ENCODE measurements at places on chromosomes 4 and X.

GRCh38 chrX:637660-638481 is 7.3 kb downstream of the SHOX start:
- DNase-seq = no peak

DNA sequence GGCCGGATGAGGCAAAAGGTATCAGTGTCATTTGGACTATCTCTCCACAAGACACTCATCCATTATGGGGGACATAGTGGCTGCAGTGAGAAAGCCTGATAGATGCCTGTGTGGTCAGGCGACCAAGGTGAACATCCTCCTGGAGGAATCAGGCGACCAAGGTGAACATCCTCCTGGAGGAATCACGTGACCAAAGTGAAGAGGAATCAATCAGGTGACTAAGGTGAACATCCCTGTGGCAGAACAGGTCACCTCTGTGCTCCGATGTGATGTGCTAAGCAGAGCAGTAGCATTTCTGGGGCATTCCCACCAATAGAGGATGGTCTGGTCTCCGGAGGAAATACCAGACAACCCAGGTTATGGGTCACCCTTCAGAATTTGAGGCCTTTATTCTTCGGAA is 44.0 kb downstream of the RNF212 start:
- DNase-seq = no peak

- no peak for DNase-seq
Observed at GRCh38 chr4:53890461-53890860, 173.9 kb downstream of the CHIC2 start.

GRCh38 chrX:142036116-142036515 is 132.4 kb downstream of the MAGEC1 start:
- DNase-seq = no peak

DNA sequence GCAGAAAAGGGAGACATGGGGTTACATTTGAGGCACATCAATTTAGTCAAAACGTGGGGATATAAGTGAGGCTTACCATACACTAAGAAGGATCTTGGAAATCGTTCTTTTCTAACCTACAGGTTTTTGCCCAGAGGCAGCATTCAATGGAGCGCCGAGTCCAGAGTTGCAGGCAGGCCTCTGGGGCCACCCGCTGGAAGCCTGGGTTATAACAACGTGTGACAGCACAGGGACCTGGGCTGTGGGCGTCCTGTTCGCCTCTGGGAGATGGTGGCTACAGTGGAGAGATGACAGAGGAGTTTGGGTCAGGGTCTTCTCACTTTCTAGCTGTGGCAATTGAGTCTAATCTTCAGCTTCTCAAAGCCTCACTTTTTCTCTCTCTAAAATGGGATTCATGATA is 53.9 kb downstream of the ENPP6 start:
- peak; percentile 48 for DNase-seq

DNA sequence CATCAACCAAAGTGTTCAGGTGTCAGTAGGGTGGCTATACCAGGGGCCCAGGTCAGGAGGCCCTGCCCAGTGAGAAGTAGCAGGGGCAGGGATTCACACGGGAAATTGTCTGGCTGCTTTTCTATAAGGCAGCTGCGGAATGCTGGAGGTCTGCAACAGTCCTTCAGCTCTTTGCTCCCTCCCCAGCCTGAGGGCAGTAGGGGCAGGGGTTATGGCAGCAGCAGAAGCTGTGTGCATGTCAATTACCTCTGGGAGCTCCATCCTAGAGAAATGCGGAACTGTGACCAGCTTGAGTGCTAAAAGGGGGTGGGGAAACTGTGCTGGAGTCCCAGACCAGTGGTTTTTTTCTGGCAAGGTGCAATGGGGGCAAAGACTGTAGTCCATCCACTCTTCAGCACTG is 810.4 kb downstream of the PCDH7 start:
- DNase-seq = no peak
